ENCODE measurements at places on chromosomes 11 and 22.
A peak's percentile ranks its signal among the peaks of the same experiment; 100 is the strongest.

DNA sequence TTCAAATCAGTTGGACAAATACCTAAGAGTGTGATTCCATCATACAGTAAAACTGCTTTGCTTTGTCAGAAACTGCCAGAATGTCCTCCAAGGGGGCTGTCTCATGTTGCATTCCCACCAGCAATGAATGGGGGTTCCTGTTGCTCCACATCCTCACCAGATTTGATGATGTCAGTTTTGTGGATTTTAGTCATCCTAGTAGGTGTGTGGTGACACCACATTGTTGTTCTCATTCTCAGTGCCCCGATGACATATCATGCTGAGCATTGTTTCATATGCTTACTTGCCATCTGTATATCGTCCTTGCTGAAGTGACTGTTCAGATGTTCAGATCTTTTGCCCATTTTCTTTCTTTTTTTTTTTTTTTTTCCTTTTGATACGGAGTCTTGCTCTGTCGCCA lies 37.0 kb downstream of the CDPF1 start:
- DNase-seq = no peak

DNA sequence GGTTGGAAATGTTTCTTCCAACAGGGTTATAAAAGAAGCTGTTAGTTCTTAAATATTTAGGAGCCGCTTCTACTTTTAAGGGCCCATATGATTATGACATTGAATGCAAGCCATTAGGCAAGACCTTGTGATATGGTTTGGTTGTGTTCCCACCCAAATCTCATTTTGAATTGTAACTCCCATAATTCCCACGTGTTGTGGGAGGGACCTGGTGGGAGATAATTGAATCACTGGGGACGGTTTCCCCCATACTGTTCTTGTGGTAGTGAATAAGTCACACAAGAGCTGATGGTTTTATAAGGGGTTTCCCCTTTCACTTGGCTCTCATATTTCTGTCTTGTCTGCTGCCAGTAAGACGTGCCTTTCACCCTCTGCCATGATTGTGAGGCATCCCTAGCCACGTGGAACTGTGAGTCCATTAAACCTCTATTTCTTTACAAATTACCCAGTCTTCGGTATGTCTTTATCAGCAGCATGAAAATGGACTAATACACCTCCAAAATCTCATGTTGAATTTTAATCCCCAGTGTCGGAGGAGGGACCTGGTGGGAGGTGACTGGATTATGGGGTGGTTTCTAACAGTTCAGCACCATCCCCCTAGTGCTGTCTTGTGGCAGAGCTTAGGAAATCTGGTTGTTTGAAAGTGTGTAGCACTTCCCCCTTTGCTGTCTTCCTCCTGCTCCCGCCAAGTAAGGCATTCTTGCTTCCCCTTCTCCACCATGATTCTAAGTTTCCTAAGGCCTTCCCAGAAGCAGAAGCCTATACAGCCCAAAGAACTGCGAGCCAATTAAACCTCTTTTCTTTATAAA lies 4.3 kb downstream of the CD59 start:
- DNase-seq = no peak

- no peak for DNase-seq
Measured at GRCh38 chr22:29944339-29944738, 61.4 kb downstream of the MTMR3 start.

DNA sequence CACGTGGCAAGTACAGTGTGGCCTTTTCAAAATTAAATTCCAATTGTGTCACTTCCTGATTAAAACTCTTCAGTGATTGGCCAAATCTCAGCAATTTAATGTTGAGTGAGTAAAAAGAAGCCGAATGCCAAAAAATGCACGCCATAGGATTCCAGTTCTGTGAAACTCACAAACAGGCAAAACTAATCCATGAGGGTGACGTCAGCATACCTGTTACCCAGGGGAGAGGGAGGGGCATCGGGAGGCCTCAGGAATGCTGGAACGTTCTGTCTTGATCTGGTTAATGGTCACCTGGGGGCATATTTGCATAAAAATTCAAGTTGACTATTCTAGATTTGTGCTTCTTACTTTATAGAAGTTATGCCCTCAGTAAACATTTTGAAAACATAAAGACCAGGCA lies 39.9 kb upstream of the RAB1B start:
- no peak for DNase-seq

GRCh38 chr11:22203281-22203680 lies 10.4 kb downstream of the ANO5 start:
- no peak for DNase-seq

GRCh38 chr11:6062691-6063358 lies 32.3 kb upstream of the OR56A1 start:
- DNase-seq = no peak

- DNase-seq = no peak
Measured at GRCh38 chr11:69916806-69917387, 97.7 kb upstream of the FGF3 start.

GRCh38 chr11:8192016-8192895 lies 23.4 kb upstream of the RIC3 start:
- DNase-seq = no peak

GRCh38 chr11:105713696-105714095 lies 103.8 kb downstream of the GRIA4 start:
- DNase-seq = no peak

DNA sequence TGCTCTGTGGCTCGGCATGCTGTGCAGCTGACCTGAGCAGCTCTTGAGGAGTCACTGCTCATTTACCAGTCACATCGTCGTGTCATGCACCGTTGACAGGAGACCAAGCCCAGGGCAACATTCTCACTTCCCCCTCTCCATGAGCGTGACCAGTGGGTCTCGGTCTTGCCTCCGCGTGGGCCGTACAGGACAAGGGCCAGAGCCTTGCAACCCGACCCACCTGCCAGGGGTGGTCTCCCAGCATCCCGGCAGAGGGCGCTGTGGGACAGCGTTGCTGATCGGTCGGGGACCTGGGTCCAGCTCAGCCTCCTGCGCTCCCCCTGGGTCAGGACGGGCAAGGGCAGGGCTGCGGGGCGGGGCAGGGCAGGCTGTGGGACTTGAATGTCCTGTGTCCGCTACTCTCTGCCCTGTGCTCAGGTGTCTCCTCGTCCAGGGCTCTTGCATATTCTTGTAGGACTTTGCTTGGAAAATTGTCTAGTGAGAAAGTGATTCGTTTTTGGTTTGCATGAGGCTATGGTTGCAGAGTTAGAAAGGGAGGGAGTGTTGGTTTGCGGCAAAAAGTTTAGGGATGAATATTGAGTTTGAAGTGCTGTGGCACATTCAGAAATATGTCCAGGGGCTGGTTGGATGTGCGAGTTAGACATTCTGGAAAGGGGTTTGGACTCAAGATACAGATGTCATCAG lies 16.2 kb downstream of the EIF4G2 start:
- peak; percentile 70 for DNase-seq

DNA sequence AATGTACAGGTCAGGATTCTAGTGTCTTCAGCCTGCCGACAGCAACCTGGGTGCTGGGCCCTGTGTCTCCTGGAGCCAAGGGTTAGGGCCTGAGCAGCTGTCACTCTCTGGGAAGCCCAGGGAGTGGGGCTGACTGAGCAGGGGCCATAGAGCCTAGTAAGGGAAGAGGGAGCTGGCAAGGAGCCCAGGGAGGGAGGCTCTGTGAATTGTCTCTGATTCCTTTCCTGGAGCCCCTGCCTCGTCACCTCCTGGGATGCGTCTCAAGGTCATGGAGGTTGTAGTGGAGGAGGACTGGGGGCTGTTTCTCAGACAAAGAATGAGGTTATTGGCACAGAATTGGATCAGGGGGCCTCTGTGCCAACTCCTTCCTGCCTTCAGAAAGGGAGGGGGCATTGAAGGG lies 11.8 kb downstream of the SOX10 start:
- no peak for DNase-seq

DNA sequence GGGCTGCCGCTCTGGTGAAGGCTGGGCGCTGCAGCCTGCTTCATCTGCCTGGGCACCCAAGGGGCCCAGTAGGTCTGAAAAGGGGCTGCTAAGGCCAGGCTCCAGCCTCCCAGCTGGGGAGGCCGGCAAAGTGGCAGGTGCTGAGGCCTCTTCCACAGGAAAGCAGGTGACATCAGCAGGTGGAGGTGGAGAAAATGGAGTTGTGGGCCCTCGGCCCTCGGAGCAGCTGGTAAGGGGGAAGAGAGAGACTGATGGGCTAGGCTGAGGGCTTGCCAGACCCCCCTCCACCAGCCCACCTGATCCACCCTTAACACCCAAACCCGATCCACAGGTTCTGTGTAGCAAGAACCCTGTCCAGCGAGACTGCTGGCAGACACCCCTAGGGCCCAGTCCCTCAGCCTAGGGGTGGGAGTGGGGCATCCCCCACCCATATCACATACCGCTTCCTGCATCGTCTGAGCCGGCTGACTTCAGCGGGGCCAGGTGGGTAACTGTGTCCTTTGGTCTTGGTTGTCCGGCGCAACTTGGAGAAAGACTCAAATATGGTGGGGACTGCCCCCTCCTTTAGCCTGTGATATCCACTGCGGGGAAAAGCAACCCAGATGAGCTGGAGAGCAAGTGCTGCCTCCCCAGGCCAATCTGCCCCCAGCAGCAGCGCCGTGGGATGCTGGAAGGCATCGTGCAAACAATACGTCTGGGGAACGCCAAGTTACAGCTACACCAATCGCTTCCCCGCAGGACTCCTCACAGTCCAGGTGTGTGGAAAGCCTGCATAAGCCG lies 1.5 kb downstream of the THAP7 start:
- DNase-seq = no peak

DNA sequence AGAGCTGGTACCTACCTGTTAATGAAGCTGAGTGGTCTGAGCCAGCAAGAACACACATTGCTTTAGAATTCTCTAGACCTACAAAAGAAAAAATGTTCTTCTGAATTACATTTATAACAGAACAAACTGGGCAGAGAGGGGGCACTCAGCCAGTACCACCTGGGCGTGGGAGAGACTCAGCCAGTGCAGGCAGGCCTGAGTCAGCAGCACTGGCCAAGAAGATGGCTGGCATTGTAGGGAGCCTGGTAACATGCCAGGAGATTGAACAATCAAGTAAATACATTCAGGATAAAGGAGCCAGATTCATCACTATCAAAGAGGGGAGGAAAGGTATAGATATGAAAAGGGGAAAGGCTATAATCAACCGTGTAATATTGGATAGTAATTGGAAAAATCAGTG lies 19.9 kb downstream of the SERGEF start:
- no peak for DNase-seq

- DNase-seq = no peak
Measured at GRCh38 chr11:127470306-127470884, 469.8 kb upstream of the KIRREL3 start.

- DNase-seq = no peak
Measured at GRCh38 chr11:108220721-108221336, 1.6 kb downstream of the NPAT start.

GRCh38 chr22:46596032-46596441 lies 24.1 kb upstream of the GRAMD4 start:
- DNase-seq = no peak

Data from stimulated activated CD8-positive, alpha-beta memory T cell treated with anti-CD3 and anti-CD28 coated beads, Interleukin-4, amount 100 ng/mL, for 1 hour (primary cell).